ENCODE measurements at places on chromosomes 5 and 9.

DNA sequence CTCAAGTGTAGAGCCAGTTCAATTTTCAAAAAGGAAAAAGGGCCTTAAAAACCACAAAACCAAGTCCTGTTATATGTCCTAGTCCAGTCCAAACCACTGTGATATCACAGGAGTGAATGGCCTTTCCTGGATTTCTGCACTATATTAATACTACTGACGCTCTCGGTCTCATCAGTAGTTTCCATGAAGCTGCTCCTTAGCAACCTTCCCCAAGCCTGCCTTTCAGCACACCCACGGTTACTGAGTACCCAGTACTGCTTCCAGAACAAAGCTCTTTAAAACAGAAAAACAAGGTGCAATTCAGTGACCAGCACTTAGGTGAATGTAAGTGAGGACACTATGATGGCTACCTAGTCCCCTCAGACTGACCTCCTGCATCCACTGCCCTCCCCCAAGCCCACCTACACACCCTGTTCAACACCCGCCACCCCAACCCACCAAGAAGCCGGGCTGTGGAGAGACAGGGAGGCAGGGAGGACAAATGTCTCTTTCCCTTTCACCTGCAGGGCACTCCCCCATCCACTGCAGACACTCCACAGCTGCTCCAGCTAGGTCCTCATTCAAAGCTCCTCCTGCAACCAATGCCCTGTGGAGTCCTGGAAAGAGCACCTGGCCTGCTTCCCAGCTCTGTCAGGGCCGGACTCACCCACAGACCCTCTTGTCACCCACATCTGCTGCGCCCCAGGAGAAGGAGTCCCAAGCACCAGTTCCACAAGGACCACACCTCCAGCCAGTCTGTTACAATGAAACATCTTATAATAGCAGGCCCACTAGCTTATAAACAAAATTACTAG, 25.9 kb downstream of the PSMB7 start:
- no peak for DNase-seq

GRCh38 chr5:168813184-168813968, 234.2 kb upstream of the PANK3 start:
- DNase-seq, result no peak

- DNase-seq, result no peak
Observed at GRCh38 chr9:84101964-84102632, 121.5 kb downstream of the RMI1 start.

- no peak for DNase-seq
Observed at GRCh38 chr9:115036691-115037090, 81.3 kb downstream of the TNC start.
